Activated T-cell treated with anti-CD3 and anti-CD28 coated beads for 1 hour (primary cell): ENCODE measurements at places on chromosomes 3 and 15.

DNA sequence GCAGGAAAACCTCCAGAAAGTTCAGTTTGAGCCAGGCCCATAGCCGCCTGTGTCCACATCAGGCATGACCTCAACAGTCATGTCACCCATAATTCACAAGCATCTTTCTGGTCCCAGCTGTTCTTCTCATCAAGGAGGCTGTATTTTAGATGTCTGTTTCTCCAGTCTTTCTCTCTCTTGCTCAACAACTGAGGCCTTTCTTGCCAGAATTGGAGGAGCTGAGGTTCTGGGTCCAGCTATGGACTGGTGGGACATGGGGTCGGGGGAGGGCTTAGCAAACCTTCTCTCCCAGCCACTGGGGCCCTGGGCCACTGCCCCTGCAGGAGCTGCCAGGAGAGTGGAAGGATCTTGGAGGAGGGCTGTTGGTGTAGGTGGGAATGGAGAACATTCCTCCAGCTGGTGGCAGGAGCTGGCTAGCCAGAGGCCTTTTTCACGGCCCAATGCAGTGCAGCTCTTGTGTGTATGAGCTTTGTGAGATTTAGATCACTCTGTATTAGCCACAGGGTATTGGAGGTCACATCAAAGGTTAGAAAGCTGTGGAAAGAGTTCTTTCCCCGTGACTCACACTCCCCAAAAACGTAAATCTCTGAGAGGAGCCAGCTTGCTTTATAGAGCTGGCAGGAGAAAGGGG lies 23.5 kb downstream of the MAGEF1 start:
- DNase-seq, result no peak

GRCh38 chr3:194265996-194266964 lies 84.8 kb downstream of the CPN2 start:
- DNase-seq, result no peak

GRCh38 chr3:30467596-30468238 lies 138.7 kb upstream of the TGFBR2 start:
- DNase-seq, result no peak

- DNase-seq, result peak; percentile 17
These were observed 17.4 kb downstream of the FYCO1 start for GRCh38 chr3:45978006-45978761.

DNA sequence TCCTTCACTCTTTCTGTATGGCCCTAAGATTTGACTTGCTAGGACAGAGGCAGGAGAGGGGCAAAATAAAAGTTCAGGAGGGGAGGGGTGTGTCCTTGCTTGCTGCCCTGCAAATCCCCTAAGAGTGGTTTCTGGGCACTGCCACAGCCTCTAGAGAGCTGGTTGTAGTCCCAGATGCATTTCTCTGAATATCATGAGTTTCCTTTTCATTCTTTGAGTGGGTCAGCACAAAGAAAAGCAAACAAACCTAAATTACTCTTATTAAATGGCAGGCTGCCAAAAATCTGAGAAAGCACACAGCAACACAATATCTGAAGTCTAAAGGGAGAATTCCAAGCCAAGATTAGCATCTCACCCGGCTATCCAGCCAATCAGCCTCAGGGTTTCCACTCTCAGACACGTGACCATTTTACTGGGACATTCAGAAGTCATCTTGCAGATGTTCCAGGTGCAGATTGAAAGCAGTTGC lies 919.3 kb downstream of the TUSC7 start:
- DNase-seq, result no peak

DNA sequence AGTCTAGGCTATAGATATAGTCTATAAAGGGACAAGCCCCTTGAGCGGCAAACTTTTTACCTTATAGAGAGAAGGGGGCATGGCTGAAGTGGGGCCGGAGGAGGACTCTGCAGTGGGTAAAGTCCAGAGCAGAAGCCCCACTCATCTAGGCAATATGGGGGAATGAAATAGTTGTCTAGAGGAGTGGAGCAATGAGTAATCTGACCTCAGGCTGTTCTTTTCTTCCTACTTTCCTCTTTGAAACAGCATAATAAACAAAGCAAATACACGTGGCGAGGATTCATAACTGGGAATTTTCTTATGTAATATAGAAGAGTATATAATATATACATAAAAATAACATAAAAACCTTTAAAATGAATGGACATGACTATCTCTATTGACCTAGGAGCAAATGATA lies 546.4 kb upstream of the ZNF385D start:
- DNase-seq, result no peak

DNA sequence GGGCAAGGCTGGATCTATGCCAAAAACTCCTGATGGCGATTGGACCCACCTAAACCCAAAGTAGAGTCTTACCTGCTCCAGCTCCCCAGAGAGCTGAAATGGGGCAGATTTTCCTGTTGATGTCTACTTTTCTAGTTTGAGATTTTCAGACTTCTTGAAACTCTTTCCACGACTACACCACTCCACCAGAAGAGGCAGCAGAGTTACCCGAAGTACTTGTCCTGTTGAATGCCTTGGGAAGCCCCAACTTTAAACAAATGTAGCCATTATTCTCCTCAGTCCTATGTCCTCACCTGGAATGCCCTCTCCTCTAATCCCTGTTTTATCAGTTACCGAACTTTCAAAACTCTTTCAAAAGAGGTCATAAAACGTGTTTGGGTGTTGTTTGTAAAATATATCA lies 843.8 kb downstream of the VGLL3 start:
- no peak for DNase-seq

- no peak for DNase-seq
These were observed 116.7 kb downstream of the MCTP2 start for GRCh38 chr15:94348084-94348483.

GRCh38 chr3:186551387-186551786 lies 7.2 kb upstream of the CRYGS start:
- DNase-seq, result no peak

DNA sequence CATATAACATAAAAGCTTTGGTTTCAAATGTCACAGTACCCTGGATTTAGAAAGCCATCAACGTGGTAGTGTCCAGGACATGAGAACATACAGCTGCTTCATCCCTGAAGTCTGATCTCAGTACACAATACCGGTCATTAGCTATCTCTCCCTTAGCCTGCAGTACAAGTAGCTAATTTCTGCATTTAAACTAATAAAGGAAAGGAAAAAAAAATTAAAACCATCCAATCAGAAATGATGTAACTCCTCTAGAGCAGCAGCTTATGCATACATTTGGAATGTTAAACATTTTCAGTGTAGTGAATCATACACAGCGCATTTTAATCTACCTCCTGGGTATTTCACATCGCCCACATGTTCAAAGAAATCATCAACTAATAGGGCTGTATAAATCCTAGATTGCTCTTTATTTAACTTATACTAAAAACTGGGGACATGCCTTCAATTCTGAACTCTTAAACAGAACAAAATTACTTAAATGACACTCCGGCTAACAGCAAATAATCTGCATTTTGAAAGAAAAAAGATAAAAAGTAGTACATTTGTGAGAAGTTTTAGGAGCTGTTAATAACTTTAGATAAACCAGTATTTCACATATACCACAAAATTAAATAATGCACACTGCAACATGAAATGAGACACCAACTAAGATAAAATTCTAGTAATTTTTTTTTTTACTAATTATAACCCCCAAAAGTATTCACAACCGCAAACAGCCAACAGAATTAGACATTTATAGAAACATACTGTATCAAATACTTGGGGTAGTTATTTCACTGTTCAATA lies 3.7 kb downstream of the IGF2BP2 start:
- no peak for DNase-seq

DNA sequence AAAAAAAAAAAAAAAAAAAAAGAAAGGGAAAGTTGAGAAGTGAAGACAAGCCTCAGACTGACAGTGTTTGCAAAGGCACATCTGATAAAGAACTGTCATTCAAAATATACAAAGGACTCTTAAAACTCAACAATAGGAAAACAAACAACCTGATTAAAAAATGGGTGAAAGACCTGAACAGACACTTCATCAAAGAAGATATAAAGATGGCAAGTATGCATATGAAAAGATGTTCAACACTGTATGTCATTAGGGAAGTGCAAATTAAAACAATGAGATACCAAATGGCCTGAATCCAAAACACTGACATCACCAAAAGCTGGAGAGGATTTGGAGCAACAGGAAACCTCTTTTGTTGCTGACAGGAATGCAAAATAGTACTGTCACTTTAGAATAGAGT lies 48.6 kb downstream of the MCCC1 start:
- DNase-seq, result no peak

DNA sequence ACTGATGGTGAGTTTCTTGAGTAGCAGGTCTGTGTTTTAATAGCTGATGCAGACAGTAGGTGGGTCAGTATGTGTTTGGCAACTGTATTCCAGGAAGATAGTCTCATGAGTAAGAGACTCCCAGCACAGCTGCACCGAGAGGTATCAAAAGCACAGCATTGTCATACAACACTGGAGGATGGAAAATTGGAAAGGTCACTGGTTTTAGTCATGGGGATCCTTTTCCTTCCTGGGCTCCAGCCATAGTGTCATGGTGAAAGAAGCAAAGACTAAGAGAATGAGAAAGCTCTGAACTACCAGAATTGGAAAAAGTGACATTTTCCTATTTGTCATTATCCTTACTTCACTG lies 61.5 kb downstream of the P3H2 start:
- no peak for DNase-seq

GRCh38 chr3:31754575-31755278 lies 222.0 kb downstream of the STT3B start:
- no peak for DNase-seq

DNA sequence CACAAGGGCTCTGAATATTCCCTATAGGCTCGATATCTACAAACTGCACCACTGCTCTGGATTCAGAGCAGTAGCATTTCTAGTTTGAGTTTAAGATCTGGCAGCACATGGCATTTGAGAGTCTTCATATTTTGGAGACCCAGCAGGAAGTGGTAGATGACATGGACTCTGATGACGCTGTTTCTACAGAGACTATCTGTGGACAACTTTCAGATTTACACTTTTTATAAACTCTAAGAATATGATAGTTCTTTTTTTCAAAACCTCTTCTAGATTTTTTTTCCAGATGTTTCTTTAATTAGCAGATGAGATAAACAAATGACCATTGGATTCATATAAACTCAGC lies 35.8 kb downstream of the ARMC8 start:
- DNase-seq, result no peak

DNA sequence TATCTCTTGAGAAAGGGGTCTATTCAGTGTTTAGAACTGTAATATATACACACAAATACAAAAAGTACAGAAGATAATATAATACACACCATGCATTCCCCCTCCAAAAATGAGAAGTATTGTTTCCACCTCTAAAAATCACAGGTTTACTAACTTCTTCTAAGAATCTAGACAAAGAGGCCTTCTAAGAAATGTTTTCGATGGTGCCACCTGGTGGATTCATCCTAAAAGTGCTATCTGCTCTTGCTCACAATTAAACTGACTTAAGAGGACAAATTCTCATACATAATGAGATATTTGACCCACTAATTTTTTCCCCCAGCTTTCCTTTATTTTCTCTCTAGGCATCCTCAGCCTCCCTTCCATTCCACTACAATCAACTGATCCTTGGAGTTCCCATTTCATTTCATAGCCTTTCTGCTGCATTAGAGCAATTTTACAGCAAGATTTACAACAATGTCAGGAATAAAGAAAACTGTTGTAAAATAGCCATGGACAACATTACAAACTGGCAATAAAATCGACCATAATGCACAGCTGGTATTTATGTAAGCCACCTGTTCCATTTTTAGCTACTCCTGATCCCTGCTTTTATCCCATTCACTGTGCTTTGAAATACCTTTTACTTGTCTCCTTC lies 124.6 kb downstream of the ARRDC4 start:
- DNase-seq, result no peak

DNA sequence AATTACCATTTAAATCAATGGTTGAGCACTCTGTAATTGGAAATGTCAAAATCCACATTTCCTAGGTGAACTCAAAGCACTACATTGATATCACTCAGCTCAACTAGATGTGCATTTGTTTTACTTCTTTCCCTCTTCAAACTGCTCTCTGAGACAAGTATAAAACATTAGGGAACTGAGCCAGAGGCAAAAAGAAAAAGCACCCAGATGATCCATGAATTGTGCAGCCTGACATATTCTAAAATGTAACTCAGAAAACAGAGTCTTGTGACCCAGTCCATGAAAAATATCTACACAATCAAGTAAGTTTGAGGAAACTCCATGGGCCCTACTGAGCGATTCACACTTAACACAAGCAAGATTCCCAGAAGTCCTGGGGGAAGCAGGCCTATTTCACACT lies 9.8 kb downstream of the SRGAP3 start:
- DNase-seq, result no peak

DNA sequence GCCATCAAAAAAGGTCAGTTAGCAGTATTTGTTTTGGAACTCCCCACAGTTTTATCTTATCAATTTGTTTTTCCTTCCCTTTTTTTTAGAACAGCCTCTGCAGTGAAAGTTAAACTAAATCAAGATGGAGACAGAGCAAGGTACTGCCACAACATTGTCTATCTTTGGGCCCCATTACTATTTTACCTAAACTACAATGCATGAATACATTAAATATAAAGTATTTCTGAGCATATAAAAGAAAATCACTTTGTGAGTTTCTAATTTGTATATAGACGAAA lies 139.5 kb downstream of the MEIS2 start:
- DNase-seq, result no peak

DNA sequence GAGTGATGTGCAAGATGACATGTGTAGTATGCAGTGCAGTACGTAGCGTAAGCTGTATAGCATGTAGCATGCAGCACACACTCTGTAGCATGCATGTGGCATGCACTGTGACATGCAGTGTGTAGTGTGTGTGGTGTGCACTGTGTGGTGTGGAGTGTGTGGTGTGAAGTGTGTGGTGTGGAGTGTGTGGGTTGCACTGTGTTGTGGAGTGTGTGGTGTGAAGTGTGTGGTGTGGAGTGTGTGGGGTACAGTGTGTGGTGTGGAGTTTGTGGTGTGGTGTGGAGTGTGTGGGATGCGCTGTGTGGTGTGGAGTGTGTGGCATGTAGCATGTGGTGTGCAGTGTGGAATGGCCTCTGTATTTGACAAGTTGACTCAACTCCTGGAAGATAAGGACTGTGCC lies 39.2 kb downstream of the ROPN1B start:
- DNase-seq, result no peak

GRCh38 chr3:178072391-178073305 lies 463.6 kb upstream of the KCNMB2 start:
- DNase-seq, result no peak

GRCh38 chr3:3847994-3848922 lies 49.0 kb downstream of the LRRN1 start:
- DNase-seq, result no peak

GRCh38 chr3:59882746-59883145 lies 832.9 kb upstream of the CFAP20DC start:
- no peak for DNase-seq

GRCh38 chr15:69643476-69643875 lies 190.9 kb downstream of the RPLP1 start:
- DNase-seq, result no peak

DNA sequence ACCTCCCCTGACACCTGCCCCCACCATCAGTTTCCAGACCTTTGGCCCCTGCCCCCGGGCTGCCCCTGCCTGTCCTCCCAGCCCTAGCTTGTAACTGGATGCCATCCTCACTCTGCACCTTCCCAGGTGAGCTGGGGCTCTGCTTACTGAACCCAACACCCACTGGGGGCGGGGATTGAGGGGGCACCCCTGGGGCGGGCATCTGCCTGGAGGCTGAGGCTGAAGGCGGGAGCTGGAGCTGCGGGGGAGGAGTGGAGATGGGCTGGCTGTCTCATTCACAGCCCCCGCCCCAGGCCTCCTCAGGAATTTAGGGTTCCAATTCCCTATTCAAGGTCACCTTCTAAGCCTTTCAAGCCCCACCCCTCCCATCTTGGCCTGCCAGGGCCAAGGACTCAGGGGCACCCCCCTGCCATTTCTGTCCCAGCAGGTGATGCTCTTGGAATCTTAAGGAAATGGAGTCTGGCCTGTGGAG lies 17.7 kb downstream of the PIF1 start:
- no peak for DNase-seq

GRCh38 chr3:186890911-186891310 lies 39.4 kb upstream of the ST6GAL1 start:
- no peak for DNase-seq
